ENCODE measurements at places on chromosomes 1 and 21.
A peak's percentile ranks its signal among the peaks of the same experiment; 100 is the strongest.

DNA sequence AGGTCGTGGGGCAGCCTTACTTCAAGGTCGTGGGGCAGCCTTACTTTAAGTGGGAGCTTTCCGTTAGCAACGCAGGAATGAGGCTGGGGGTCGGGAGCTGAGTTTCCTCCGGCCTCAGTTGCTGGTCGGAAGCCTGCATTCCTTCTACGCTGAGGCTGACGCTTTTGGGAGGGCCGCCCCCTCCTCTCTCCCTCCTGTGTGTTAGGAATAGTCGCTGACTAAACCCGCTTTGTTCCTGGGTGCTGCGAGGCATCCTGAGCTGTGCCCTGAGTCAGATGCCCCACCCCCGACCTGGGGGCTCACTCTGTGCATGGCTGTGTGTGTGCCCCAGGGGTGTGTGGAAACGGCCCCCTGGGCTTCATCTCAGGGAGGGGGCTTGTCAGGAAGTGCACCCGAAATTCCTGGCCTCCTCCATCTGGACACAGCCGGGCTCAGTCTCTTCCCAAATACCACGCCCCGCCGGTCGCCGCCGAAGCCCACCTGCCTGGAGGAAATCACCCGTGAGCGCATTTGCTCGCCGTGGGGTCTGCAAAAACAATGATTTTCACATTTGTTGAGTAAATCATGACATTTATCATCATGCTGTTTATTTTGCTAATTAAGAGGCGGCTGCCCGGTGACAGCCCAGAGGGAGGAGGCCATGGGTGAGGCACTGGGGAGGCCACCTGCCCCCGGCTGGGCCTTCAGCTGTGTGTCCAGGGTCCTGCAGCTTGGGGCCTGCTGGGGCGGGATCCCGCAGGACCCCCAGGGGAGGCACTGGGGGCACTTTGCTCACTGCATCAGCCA, 121.4 kb downstream of the PRDM16 start:
- no peak for DNase-seq

DNA sequence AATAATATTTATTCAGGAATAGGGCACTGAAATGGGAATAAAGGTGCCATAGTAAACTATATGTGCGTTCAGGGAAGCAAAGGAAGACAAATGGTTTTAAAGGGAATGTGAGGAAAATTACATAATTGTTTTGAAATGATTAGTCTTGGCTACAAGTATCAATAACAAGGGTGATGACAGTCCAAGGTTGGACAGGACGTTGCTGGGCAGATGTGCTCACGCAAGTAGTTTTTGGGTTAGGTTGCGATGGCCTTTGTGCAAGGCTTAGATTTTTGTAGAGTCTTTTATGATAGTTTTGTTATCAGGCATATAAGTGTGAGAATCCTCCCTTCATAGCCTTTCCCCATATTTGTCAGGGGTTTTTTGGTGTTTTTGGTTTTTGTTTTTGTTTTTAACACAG, 57.0 kb downstream of the SPATA6 start:
- DNase-seq = no peak

- DNase-seq = no peak
These were observed 267.5 kb downstream of the TRABD2B start for GRCh38 chr1:47729685-47730084.

- no peak for DNase-seq
These were observed 306 bp downstream of the ZP4 start for GRCh38 chr1:237890416-237890815.

DNA sequence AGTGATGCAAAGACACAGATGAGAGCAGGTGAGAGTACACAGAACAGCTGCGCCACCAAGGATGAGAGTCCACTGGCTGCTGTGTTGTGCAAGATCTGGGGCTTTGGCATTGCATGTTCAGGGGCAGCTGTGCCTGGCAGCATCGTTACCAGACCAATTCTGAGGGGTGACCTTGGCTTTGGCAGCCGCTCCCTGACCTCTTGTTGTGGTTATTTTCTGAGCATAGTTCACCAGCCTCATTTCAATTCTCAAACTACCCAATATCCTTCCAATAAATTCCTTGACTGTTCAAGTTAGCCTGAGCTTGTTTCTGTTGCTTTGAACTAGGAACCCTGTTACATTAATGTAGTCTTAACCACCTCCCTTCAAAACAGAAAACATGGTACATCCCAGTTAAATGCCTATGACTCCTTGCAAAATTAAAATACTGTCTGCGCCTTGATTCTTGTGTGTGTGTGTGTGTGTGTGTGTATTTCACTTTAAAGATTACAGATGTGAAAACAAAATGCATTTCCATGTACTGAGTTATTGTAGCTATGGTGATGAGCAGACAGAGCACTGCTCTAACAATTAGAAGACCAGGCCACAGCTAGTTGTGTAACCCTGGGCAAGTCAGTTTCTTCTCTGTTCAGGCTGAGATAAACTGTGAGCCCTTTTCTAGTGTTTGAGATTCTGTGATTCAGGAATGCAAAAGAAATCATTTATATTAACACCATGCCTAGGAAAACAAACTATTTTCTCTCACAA, 106.3 kb upstream of the GUCA2B start:
- DNase-seq = no peak

GRCh38 chr1:96049759-96050409, 671.7 kb upstream of the PTBP2 start:
- peak; percentile 12 for DNase-seq

DNA sequence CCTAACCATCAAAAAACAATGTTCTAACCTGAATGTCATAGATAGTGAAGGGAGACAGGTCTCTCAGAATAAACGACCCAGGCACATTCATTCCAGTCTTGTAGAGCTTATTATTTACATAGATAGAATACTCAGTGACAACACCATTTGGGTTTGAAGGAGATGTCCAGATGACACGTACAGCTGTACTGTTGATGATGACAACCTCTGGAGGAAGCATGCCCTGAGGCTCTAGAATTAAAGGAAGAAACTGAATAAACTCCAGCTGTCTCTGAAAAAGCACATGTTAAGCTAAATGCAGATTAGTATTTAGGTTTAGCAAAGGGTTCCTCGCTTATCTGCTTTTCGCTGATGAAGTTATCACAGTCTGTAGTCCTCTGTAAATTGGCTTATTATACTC, 277.2 kb downstream of the KCTD3 start:
- no peak for DNase-seq

GRCh38 chr1:84853741-84854721, 39.0 kb downstream of the LPAR3 start:
- DNase-seq = peak; percentile 87

DNA sequence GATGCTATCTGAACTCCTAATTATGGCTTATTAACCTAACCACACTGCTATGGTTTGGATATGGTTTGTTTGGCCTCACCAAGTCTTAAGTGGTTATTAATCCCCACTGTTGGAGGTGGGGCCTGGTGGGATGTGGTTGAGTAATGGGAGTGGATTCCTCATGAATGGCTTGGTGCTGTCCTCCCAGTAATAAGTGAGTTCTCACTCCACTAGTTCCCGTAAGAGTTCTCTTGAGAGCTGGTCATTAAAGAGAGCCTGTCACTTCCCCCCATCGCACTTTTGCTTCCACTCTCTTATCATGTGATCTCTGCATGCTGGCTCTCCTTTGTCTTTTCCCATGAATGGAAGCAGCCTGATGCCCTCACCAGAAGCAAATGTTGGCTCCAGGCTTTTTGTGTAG, 328.8 kb downstream of the PLA2G4A start:
- no peak for DNase-seq

GRCh38 chr1:147786536-147786935, 26.1 kb upstream of the GJA5 start:
- no peak for DNase-seq

DNA sequence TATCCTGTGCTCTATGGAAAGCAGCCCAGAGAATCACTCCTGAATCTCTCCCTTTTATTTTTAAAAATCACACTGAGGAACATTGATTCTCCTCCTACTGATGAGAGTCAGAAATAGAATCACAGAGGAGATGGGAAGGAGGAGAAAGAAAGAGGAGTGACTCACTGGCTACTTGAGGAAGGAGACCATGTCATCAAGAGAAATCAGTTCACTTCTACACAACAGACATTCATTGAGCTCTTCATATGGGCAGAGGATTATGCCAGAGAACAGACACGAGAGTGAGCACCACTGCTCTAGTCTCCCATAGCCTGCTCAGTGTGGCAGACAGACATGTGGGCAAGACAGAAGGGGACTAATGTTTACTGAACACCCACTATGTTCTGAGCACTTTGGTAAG, 44.2 kb downstream of the RAB3B start:
- DNase-seq = peak; percentile 49

GRCh38 chr1:7177438-7178146, 392.3 kb downstream of the CAMTA1 start:
- no peak for DNase-seq

- DNase-seq = no peak
These were observed 66.4 kb upstream of the LPGAT1 start for GRCh38 chr1:211896958-211897357.

DNA sequence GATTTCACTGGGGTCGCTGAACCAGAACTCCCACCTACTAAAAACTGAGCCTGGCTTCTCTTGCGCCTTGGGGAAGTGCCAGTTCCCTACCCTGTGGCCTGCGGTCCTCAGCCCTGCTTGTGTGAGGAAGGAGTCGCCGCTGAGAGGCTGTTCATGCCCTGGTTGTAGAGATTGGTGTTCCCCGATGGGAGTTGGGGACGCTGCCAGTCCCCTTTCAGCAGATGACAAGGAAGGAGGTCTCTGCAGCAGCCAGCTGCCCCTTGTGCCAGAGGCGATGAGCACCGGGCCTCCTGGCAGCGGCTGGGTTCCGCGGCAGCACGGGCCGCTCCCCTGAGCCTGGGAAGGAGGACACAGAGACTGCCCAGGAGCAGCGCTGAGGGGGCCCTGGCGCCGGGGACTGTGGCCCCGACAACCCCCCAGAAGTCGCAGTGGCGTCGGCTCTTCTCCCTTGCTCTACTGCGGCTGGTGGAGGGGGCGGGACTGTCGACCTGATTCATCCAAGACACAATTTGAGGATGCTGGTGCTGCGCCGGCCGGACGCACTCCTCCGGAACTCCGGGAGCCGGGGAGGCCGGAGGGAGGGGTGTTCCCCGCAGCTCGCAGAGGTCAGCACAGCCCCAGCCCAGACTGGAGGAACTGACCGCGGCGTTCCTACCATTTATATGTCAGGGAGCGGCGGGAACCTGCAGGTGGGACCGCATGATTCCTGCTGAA, 12.0 kb upstream of the ADORA3 start:
- DNase-seq = peak; percentile 57

DNA sequence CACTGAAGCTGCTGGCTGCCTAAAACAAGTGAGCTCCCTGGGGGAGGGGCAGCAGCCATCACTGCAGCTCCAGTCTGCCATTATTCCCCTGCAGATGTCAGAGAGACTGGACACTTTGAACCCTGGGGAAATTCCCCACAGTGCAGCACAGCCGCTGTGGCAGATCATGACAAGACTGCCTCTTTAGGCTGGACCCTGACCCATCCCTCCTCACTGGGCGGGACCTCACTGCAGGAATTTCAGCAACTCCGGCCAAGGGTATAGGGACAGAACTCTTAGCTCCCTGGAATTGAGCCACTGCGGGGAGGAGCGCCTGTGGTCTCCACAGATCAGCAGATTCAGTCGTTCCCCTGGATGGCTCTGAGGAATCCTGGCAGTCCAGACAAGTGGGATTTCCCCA, 964.6 kb downstream of the BRINP3 start:
- DNase-seq = no peak

- DNase-seq = no peak
These were observed 45.1 kb downstream of the TRIM11 start for GRCh38 chr1:228361314-228362140.

- DNase-seq = peak; percentile 86
These were observed 75.8 kb downstream of the CTH start for GRCh38 chr1:70486676-70487458.

GRCh38 chr1:237756304-237756967, 134.3 kb downstream of the ZP4 start:
- no peak for DNase-seq

DNA sequence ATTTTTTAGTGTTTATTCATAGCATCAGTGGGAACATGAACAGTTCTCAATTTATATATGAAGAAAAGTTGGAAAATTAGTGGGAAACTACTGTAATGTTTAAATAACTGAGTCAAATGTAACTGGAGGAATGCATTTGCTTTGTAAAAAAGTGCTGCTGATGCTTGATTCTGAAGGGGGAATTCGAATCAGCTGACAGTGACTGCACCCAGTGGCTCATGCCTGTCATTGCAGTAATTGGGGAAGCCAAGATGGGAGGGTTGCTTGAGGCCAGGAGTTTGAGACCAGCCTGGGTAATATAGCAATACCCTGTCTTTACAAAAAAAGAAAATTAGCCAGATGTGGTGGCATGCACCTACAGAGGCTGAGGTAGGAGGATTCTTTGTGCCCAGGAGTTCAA, 398.4 kb downstream of the ZP4 start:
- no peak for DNase-seq

GRCh38 chr1:15676688-15677661, 7.1 kb upstream of the PLEKHM2 start:
- DNase-seq = no peak

DNA sequence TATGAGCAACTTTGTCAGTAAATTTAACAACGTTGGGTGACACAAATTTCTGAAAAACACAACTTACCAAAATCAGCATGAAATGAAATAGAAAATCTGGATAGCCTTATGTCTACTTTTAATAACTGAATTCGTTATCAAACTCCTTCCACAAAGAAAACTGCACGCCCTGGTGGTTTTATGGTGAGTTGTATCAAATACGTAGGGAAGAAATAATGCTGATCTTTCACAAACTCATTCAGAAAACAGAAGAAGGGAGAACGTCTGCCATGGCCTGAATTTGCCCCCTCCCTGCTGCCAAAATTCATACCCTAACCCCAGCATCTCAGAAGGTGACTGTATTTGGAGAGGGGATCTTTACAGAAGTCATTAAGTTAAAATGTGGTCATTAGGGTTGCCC, 50.0 kb upstream of the COL18A1 start:
- DNase-seq = no peak

- DNase-seq = peak; percentile 97
These were observed 40.7 kb downstream of the CASQ2 start for GRCh38 chr1:115727706-115728249.

GRCh38 chr1:236575523-236575922, 28.8 kb downstream of the HEATR1 start:
- peak; percentile 87 for DNase-seq

DNA sequence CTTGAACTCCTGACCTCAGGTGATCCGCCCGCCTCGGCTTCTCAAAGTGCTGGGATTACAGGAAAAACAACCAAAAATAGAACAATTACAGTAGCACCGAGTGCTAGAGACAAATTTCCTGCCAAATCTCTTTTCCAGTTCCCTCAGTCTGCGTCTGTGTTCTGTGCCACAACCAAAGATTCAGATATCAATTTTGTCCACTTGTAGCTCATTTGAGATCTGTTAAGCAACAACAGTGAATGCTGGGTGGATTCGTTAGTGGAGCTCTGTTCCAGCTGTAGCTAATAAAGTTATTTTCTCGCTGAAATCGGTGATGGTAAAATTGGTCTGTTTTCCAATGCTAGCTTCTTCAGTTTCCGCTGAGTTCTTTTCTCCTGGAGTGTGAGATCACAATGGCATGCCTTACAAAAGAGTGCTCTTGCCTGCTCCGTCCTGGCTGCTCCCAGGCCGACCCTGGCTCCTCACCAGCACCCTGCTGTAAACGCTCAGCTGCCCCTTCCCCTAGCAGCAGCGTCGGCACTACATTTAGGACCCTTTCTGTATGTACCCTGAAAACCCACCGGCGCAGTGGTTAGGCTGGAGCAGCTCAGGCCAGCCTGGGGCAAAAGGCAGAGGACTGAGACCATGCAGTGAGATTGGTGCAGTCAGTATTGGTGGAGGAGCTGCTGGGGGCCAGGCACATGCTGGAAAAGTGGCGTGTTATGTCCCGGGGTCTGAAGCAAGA, 395.4 kb downstream of the KIF26B start:
- DNase-seq = no peak

GRCh38 chr1:1308756-1309250, 406 bp downstream of the PUSL1 start:
- DNase-seq = no peak

- no peak for DNase-seq
These were observed 3.6 kb upstream of the IL12RB2 start for GRCh38 chr1:67304023-67304422.
